KG1 (cell line): ENCODE measurements at places on chromosomes 3 and 15.

DNA sequence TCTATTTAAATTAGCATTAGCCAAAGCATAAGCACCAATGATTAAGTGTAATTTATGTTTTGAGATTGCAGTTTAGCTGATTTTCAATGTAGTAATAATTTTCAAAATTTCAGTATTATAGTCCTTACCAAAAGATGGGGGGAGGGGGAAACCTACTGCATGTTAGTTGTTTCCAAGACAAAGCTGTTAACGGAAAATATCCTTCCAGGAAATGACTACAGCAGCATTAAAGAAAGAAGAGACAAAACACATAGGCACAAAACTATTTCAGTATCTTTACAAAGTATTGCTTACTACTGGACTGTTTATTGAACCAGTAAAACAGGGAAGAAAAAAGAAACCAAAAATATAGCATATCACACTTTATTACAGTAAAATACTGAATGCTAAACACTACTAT, 10.5 kb downstream of the BNIP2 start:
- DNase-seq = no peak

DNA sequence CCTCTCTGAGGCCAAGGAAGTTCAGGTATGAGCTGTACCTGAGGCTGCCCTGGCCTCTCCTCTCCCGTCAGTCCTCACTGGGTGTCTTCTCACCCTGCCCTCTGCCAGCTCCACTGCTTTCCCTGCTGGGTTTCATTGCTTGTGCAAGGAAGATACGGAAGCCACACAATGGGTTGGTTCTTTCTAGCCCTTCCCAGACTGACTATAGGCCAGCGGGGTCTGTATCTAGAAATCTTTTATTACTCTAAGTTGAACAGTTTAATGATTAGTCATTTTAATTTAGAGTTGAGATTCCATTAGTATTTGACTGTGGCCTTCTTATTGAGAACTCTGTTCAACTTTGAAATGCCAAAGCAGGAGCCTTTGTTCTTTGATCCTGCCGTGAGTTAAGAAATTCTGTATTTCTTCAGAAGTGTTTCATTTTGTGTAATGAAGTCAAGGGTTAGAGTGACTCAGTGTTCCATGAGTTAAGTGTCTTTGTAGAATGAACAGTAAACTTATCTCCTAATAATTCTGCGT, 16.2 kb downstream of the C3orf62 start:
- no peak for DNase-seq

- no peak for DNase-seq
Measured at GRCh38 chr3:195884691-195885035, 23.7 kb downstream of the TNK2 start.

- no peak for DNase-seq
Measured at GRCh38 chr3:43086460-43087165, 19.3 kb downstream of the POMGNT2 start.

- no peak for DNase-seq
Measured at GRCh38 chr3:10526366-10526765, 21.0 kb upstream of the ATP2B2 start.

DNA sequence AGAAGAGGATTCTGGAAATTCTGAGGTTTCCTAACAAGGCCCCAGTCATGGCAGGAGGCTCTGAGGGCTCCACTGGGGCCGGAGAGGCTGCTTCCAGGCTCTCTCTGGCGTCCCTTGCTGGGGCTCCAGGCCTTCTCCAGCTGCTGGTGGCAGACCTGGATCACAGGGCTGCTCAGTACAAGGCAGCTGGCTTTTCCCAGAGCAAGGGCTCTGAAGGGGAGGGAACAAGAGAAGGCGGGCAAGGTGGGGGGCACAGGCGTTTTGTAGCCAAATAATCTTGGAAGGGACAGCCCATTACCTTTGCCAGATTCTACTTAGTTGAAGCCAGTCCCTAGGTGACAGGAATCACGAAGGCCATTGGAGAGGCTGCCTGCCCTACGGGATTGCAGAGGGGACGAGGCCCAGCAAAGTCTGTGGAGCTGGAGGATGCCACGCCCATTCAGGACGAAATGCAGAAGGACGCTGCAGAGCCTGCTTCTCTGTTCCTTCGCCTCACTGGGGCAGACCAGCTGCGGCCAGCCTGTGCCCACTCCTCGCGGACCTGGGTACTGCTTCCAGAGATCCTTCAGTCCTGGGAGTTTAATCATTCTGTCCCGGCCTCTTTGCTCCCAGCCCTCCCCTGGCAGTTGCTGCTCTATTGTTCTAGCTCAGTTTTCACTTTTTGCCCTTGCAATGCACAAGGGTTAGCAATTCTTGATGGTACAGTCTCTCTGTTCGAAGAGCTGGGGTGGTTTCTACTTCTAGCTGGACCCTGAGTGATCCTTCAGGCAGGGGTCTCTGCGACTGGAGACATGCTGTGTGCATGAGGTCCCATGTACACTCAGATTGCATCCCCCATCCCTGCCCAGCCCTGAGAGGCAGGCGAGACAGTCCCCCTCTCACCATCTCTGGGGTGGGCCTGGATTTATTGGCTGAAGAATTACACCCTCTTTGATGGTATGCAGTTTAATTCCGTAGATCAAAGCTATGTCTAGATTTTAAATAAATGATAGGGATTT, 149.3 kb upstream of the MEF2A start:
- DNase-seq = no peak

- DNase-seq = no peak
Measured at GRCh38 chr3:157500232-157500631, 3.0 kb downstream of the VEPH1 start.

- DNase-seq = no peak
Measured at GRCh38 chr15:64948916-64949315, 37.2 kb downstream of the ANKDD1A start.

DNA sequence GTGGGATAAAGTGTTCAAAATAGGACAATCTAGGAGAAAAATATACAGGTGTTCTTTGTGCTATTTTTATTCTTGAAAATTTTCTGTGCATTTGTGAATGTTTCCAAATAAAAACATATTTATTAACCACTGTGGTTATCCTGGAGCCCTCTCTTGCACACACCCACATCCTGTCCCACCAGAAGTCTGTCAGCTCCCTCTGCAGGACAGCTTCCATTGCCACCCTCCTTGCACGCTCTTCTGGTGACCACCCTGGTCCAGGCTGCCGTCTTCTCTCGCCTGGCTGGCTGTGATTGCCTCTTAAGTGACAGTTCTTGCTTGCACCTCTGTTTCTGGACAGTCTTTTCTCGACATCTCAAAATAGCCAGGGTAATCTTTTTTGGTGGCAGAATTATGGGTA, 394.0 kb downstream of the LRTM1 start:
- DNase-seq = no peak

- no peak for DNase-seq
Measured at GRCh38 chr15:58260725-58261267, 122.6 kb downstream of the AQP9 start.

DNA sequence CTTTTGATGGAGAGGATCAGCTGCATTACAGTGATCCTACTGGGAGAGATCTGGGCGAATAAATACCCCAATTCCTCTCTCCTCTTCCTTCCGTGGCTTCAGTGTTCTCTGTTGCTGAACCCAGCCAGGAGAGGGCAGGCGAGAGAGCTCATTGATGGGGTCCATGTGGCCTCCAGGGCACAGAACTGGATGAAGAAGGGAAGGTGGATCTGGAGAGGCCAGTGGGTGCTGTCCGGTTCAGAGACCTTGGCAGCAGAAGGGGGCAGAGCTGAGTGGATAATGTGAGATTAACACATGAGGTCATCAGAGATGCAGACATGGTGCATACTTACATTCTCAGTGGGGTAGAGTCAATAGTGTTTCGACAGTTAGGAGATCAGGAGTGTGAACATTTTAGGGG, 193.6 kb downstream of the CLSTN2 start:
- DNase-seq = no peak

- DNase-seq = no peak
Measured at GRCh38 chr15:48006031-48006511, 114.7 kb upstream of the SLC24A5 start.

DNA sequence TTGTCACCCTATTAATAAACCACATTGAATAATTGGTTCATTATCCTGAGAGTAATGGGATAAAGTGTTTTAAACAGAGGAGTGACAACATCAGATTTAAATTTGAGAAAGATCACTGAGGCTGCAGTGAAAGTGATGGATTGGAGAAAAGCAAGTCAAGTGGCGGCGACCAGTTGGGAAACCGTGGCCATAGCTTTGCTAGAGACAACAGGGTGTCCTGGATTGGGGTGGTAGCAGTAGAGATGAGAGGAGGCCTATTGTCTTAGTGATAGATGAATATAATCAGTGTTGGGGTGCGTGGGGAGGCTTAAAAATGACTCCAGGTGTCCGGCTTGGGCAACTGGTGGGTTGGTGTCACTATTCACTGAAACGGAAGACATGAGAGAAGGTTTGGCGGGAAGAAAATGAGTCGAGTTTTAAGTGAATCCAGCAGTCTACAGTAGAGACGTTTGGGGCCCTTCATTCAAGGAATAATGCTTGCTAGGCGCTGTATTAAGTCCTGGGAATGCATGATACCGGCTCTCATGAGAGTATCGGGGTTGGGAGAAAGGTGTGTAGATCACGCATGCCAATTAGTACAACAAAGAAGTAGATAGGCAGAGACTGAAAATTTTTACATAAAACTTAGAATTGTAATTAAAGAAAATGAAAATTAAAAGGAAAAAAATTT, 819 bp downstream of the NEK4 start:
- no peak for DNase-seq

- no peak for DNase-seq
Measured at GRCh38 chr3:142976621-142977398, 13.3 kb upstream of the PAQR9 start.

- DNase-seq = no peak
Measured at GRCh38 chr3:34056951-34057390, 258.5 kb downstream of the PDCD6IP start.

GRCh38 chr3:171375666-171376595, 84.3 kb downstream of the TNIK start:
- DNase-seq = peak; percentile 41

DNA sequence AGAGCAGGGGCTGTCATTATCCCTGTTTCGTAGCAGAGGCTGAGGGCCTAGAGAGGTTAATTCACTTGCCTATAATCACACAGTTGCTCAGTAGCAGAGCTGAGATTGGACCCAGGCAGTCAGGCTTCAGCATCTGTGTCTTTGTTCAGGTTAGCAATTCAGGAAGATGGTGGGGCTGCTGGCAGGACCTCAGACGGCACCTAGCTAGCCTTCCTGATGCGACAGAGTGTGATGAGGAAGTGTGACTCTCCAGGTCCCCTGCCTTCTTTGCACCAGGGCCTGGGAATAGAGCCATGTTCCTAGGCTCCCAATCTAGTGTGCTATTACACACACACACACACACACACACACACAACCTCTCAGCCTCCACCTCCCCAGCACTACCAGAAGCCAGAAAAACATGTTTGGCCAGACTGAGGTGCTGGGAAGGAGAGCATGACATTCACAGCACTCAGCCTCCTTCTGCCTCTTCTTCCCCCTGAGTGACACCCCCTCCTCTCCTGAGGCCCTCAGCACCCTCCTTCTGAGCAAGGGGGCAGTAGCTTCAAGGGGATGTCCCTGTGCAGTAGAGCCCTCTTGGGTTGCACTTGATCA, 88.9 kb downstream of the TLE3 start:
- DNase-seq = no peak

DNA sequence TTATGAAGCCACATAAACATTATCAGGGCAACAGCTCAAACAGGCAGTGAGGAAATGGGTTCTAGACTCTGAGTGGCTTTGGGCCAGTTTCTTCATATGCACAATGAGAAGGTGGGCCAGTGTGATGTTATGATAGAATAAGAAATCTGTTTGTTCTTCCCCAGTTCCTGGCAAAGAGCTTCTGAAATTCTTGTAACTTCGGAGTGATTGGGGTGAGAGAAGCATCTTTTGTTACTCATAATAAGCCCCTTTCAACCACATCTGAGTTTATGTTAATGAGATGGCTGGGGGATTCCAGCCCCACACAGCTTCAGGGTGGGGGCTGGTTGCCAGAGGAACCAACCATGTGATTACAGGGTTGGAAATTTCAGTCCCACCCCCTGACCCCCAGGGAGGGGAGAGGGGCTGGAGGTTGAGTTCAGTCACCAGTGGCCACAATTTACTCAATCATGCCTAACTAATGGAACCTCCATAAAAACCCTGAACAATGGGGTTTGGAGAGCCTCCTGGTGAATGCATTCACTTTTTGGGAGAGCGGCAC, 57.0 kb upstream of the FRMD4B start:
- no peak for DNase-seq

DNA sequence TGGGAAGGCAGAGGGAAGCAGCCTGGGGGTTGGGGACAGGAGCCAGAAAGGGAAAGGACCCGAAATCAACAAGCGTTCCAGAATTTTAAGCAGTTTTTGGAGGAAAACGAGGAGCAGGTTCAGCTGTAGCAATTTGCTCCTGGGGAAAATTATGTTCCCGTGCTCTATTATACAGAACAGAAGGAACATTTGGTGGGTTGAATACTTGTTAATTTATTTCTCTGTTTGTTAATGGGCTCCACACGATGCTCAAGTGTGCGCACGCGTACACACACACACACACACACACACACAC, 149.2 kb upstream of the LINGO1 start:
- no peak for DNase-seq

- no peak for DNase-seq
Measured at GRCh38 chr3:87272718-87273341, 3.6 kb downstream of the POU1F1 start.

DNA sequence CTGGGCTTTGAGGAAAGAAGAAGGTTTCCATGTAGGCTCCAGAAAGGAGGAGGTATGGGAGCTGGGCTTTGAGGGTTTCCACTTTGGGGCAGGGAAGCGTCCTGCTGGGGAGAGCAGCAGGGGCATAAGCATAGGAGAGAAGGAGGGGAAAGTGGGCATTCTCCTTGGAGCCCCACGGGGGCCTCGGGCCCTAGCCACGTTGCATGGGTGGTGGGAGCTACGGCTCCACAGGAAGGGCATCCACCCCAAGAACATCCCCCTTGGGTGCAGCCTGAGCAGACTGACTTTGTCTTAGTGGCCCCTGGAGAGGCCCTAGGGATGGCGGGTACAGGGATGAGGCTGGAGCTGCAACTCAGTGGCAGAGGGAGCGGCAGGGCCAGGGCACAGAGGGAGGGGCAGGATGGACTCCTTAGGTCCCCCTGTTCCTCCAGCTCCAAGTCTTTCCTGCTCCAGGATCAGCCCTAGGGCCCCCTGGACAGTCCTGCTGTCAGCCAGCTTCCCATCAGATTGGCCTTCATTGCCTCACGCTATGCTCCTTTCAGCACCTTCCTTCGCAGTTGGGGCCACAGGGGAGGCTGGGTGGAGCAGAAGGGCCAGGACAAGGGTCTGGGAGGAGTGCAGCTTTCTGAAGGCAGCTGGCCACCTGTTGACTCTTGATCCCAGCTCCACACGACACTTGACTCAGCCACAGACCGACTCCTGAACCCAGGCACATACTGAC, 22.9 kb downstream of the PRR20G start:
- DNase-seq = no peak

- no peak for DNase-seq
Measured at GRCh38 chr15:67024998-67025368, 40.4 kb upstream of the SMAD3 start.

- DNase-seq = no peak
Measured at GRCh38 chr15:62118520-62119226, 46.4 kb downstream of the C2CD4B start.

- no peak for DNase-seq
Measured at GRCh38 chr3:110070161-110070916, 733.0 kb upstream of the DPPA4 start.

GRCh38 chr3:99647081-99647480, 8.7 kb downstream of the COL8A1 start:
- DNase-seq = no peak

GRCh38 chr3:187568171-187568570, 102.0 kb downstream of the SST start:
- no peak for DNase-seq

GRCh38 chr3:107184375-107184774, 192.9 kb upstream of the CCDC54 start:
- no peak for DNase-seq
